Kidney tubule cell (primary cell): ENCODE measurements at places on chromosomes 16 and 17.

GRCh38 chr16:82542714-82543113, 84.1 kb upstream of the CDH13 start:
- no peak for DNase-seq

GRCh38 chr16:72923757-72924156, 124.2 kb downstream of the ZFHX3 start:
- no peak for DNase-seq

DNA sequence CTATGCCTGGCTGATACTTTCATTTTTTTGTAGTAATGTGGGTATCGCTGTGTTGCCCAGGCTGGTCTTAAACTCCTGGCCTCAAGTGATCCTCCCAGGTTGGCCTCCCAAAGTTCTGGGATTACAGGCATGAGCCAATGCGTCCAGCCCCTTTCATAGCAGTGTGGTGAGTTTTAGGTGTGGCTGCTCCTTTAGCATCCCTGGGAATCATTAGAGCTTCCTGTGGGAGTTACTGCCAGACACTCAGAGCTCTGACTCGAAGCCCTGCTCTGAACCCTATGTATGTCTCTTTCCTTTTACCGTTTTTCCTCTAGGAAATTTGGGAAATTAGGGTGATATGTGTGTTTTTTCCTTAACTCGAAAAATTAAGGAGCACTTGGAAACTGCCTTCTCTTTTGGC, 44.5 kb downstream of the NDE1 start:
- DNase-seq = no peak

DNA sequence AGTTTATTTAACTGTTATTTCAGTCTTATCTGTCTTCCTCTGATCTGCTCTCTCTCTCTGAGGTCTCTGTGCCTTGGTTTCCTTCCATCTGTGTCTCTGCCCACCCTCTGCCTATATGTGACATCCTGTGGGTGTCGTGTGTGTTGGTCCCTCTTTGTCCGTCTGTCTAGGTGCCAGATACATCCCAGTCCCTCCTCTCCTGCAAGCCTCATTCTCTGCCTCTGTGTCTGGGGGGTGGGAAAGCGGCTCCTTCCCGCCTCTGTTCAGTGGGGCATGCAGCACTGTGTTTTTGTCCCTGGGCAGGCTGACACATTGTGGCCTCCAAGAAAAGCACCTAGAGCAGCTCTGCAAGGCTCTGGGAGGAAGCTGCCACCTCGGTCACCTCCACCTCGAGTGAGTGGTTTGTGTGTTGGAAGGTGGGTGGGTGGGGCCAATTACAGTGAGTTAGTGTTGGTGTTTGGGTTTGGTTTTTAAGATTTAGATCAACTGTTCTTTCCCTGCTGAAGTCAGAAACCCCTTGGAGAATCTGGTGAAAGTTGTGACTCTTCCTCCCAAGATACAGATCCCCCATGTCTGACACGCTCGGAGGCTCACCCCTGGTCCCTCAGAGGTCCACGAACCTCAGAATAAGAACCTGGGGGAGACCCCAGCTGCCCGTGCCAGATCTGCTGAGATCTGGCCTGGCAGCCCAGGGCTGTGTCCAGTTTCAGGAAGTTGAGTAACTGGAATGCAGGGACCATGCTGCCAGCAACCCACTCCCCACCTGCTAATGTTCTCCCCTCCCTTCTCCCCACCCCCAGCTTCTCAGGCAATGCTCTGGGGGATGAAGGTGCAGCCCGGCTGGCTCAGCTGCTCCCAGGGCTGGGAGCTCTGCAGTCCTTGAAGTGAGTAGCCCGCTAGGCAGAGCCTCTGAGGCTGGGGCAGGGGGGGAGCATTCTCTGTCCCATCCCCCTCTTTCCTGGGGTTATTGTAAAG, 50.9 kb upstream of the CPNE2 start:
- DNase-seq = peak; percentile 59

DNA sequence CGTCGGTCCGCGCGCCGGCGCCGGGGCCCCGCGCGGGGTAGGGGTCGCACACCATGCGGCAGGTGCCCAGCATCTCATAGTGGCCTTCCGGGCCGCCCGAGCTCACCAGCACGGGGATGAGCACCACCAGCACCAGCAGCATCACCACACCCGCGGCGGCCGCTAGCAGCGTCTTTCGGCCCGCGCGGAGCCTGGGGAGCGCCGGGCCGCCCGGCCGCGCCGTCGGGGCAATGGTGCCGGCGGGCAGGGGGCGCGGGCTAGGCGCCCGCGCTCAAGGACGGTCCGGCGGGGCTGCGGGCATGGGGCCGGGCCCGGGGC, 237 bp downstream of the C1QL1 start:
- no peak for DNase-seq

DNA sequence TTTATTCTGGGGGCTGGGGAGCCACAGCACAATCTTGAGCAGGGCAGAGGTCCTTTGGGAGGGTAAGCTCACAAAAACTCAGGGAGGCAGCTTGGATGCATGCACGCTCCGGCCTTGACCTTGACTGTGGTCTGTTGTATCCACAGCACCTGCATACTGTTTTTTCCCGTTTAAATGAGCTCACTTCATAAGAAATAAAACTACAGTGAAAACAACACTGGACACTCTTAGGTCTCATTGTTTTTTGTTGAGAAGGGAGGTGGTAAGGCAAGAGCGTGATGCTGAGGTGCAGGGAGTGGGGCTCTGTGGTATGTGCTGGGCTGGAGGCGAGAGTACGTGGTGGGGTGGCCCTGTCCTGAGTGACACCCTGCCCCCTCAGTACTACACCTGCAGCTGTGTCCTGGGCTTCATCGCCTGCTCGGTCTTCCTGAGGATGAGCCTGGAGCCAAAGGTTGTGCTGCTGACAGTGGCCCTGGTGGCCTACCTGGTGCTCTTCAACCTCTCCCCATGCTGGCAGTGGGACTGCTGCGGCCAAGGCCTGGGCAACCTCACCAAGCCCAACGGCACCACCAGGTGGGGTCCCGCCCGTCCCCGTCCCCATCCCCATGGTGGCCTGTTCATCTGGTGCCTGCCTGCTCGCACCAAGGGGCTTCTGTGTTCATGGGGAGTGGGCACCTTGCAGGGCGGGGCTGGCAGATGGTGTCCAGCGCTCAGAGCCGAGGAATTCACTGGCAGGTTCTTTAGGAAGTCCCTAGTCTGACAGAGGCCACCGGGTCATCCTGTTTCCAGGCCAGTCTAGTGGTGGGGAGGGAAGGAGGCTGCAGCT, 44.2 kb downstream of the ADCY7 start:
- no peak for DNase-seq

DNA sequence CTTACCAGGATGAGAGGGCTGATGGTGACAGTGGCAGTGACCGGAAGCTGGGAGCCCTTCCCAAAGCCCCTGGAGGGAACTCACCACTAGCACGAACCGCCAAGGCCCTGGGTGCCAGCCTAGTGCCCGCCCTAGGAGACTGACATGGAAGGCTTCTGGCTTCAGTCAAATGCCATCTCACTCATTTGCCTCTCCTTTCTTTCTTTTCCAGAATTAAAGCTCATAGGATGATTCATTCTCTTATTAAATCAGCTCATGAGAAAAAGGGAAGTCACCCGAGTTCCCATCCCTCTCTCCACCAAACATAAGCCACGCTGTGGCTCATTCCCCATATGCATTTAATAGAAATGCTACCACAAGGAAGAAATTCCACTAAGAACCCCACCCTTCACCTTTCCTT, 12.1 kb downstream of the CUEDC1 start:
- peak; percentile 63 for DNase-seq

GRCh38 chr16:72836985-72837384, 210.9 kb downstream of the ZFHX3 start:
- no peak for DNase-seq

- no peak for DNase-seq
Observed at GRCh38 chr17:64277831-64278562, 14.9 kb upstream of the TEX2 start.

- no peak for DNase-seq
Observed at GRCh38 chr17:68297195-68297594, 5.9 kb downstream of the ARSG start.

DNA sequence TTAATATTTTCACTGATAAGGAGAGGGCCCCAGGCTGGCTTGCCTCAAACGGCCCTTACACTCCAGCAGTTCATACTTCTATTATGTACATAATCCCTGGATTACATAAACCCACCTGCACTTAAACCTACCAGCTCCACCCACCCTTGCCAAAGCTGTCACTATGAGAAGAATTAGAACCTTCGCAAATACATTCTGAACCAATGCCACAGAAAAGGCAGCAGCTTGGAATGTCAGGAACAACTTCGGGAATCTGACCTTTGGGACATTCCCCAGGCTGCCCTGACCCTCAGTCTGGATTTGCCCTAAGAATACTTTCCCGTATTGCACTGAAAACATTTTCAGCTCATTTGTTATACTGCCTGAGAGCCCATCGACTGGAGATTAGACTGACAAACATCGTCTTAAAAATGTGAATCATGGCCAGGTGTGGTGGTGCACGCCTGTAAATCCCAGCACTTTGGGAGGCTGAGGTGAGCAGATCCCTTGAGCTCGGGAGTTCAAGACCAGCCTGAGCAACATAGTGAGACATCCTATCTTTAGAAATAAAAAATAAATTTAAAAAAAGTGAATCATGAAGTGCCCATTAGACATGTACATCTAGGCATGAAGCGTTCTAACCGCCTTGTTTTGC, 21.0 kb upstream of the SEC14L1 start:
- DNase-seq = no peak

- no peak for DNase-seq
Observed at GRCh38 chr17:76441686-76442340, 11.1 kb downstream of the UBE2O start.

- no peak for DNase-seq
Observed at GRCh38 chr17:39357986-39358385, 43.4 kb downstream of the FBXL20 start.

- peak; percentile 68 for DNase-seq
Observed at GRCh38 chr17:44209786-44210341, 9.6 kb downstream of the UBTF start.
